ENCODE measurements at places on chromosomes 16 and 17.

DNA sequence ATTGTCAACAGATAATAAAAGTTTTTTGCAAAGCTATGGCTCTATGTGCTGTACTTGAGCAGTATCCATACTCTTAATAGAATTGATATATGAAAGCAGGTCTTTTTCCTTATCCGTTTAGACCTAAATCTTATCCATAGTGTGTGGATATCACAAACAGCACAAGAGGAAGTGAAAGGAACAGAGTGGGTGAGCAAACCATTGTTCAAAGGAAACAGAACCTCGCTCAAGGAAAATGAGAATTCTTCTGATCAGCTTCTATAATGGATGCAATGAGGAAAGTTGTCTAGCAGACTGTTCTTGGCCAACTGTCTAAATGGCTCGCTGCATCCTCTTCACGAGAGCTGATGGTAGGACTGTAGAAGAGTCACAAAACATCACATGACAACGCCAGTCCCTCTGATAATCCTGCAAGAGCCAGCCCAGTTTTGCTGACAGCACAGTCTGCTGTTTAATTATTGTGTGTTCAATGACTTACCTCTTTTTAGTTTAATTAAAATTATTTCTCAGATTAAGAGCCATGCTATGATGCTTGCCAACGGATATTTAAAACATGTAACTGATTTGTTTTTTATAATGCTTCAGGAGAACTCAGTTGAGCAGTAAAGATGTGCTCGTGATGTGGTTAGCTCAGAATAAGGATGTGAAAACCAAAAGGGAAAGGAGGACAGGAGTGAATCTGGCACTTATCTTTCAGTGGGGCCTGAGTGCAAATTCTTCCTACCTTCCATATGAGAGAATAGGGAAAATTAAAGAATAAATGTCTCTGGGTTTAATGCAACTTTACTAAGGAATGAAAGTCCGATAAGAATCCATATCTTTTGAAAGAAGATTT lies 38.5 kb downstream of the WWOX start:
- no peak for DNase-seq

GRCh38 chr16:79261481-79261940 lies 339.0 kb downstream of the MAF start:
- DNase-seq: no peak

- DNase-seq: no peak
Measured at GRCh38 chr17:49349541-49349940, 12.5 kb downstream of the ZNF652 start.

DNA sequence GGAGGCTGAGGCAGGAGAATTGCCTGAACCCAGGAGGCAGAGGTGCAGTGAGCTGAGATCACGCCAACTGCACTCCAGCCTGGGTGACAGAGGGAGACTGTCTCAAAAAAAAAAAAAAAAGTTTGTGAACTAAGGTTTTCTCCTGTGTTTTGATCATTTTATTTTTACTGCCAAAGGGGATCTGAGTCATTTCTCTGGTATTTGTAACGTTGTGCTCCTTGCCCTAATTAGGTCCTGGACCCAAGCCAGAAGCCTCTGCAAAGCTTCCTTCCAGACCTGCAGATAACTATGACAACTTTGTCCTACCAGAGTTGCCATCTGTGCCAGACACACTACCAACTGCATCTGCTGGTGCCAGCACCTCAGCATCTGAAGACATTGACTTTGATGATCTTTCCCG lies 32.1 kb downstream of the IST1 start:
- peak; percentile 4 for DNase-seq

- DNase-seq: no peak
Measured at GRCh38 chr17:8477715-8478441, 42.2 kb downstream of the NDEL1 start.

DNA sequence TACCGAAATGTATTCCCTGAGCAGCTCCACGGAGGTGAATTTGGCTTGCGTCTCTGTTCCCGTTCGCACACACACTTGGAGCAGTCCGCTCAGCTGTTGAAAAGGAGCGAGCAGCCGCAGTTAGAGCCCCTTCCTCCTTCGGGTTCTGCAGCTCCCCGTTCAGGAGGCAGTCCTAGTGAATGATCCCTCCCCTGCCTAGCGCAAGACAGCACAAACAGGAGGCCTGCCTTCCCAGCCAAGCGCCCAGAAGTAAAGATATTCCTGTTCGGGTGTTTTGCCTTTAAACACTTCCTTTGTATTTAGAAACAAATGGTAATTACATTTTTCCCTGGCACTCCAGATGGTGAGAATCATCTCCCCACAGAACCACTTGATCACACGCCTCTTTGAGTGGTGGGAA lies 64.7 kb downstream of the ABCC12 start:
- DNase-seq: no peak

DNA sequence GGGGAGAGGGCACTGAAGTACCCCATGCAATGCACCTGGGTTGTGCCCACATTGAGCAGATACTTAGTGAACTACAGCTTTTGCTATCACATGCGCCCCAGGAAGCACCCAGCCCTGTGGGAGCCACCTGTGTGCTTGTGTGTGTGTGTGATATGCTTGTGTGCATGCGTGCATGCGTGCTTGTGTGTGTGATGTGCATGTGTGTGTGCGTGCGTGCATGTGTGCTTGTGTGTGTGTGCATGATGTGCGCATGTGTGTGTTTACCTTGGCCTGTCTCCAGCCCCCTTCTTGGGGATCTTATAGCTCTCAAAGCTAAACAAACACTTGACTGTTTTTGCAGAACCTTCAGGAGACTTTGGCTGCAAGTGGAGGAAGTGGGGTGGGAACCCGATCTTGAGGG lies 841 bp downstream of the C16orf89 start:
- DNase-seq: no peak

DNA sequence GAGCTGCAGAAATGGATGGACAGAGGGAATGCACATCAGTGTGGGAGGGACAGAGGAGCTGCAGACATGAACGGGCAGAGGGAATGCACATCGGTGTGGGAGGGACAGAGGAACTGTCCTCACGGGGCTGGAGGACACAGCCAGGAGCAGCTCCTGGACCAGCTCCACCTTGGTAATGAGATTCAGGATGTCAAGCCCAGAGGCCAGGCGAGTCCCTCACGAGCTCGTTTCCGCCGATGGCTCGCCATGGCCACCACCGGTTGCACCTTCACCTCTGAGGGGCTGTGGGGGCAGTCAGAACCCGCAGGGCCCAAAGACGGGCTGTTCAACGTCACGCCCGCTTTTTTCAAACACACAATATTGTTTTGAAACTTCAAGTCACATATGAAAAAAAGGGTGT lies 56.2 kb downstream of the RPH3AL start:
- no peak for DNase-seq

DNA sequence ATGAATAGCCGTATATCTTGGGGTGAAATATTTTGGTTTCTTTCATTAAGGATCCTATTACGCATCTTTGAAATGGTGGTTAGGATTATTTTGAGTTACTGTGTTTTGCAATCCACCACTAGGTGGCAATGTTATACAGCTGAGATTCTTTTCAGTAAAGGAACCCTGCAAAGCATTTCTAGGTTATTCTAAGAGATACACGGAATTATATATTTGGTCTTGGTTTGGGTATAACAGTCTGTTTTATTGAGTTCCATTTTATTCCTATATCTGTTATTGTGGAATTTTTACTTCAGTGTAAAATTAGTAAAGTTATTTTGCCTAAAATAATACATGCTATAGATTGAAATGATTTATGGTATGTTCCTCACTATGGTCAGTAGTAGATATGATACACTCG lies 62.9 kb upstream of the CPHXL start:
- DNase-seq: no peak

- no peak for DNase-seq
Measured at GRCh38 chr16:81899601-81900000, 111.7 kb downstream of the SDR42E1 start.

DNA sequence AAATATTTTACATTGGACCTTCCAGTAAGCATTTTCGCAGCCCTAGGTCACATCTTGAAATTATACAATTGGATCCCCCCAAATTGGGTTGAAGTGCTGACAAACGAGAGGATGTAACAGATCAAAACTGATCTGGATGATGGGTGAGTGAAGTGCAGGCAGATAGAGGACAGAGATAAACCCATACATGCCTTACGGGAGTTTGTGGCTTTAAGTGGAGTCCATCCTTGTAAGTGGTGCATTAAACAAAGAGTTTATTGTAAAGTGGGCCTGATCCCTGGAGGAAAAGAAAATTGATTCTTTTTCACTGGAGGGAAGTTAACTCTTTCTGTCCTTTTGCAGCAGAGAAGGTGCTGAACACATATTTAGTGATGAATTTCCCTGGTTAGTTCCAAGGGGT lies 39.0 kb upstream of the KCNJ2 start:
- no peak for DNase-seq

GRCh38 chr16:28596840-28597691 lies at the start of gene SULT1A2:
SULT1A2 (minus strand) TSS chr16:28597050; CDS start chr16:28595930, 1,120 bp downstream.
- DNase-seq: no peak

- DNase-seq: no peak
Measured at GRCh38 chr16:52861614-52862022, 191.1 kb downstream of the CHD9NB start.

- DNase-seq: no peak
Measured at GRCh38 chr16:58176608-58177352, 21.1 kb downstream of the CSNK2A2 start.

- DNase-seq: no peak
Measured at GRCh38 chr17:1620486-1620885, 8.1 kb downstream of the SLC43A2 start.

DNA sequence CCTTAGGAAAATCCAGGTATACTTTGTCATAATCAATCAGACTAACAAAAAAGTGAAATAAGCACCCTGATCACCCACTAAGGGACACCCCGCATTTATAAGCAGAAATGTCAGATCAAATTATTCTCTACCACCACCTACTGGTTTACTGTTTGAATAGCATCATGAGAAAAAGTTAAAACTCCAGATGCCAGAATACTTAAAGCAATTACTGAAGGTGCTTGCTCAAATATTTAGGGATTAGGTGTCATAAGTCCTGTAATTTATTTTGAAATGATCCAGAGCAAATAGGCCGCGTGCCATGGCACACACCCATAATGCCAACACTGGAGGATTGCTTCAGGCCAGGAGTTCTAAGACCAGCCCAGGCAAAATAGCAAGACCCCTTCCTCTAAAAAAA lies 2.3 kb downstream of the TOP2A start:
- DNase-seq: no peak

DNA sequence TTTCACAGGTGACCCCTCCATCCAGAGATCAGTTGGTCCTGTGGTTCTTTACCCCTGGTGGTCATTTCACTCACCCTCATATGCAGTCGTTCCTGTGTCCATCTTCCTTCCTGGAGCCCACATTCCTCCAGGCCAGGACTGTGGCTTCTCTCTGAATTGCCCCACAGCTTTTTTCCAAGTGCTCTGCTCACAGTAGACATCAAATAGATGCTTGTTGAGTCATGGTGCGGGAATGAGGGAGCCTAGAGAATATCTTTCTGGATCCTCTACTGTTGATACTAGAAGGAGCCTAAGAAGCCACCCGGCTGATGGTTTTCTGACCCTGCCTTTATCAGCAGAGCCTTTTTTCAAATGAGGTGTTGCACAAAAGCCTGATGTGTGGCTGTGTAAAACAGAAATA lies 10.4 kb downstream of the USB1 start:
- no peak for DNase-seq

- no peak for DNase-seq
Measured at GRCh38 chr16:78738557-78738956, 639.1 kb downstream of the WWOX start.

DNA sequence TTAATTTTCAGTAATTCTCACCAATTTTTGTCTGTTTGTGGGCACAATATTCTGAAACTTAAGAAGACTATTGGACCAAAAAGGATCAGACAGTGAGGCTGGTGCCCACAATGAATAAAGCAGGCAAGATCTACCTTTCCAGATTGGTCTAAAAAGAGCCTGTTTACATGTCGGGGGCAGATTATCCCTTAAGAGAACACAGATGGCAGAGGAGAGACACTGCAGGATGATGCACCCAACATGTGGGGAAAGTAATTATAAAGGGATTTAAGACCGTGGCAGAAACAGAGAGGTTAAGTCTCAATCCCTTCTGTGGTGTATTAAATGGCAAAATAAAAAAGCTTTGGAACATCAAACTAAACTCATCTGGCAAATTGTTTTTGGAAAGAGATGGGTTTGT lies 331.8 kb upstream of the CDH11 start:
- no peak for DNase-seq

- no peak for DNase-seq
Measured at GRCh38 chr17:17462048-17462824, 14.6 kb upstream of the MED9 start.

DNA sequence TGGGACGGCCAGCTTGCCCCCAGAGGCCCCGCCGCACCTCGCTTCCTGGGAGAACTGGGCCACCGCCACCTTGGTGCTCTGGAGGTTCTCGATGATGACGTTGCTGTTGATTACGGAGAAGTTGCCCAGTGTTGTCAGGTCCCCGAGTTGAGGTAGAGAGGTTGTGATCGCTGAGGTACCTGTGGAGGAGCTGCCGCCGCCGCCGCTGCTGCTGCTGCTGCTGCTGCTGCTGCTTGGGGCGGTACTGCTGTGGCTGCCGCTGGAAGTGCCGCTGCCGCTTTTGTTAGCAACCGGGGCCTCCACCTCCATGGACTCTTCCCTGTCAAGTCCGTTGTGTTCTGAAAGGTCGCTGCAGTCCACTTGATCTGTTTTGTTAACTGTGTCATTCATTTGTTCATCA lies 9.5 kb downstream of the SALL1 start:
- DNase-seq: no peak

- DNase-seq: no peak
Measured at GRCh38 chr17:9645851-9646545, 681 bp downstream of the USP43 start.

GRCh38 chr17:7893187-7893880 lies 4.7 kb downstream of the CHD3 start:
- DNase-seq: no peak

DNA sequence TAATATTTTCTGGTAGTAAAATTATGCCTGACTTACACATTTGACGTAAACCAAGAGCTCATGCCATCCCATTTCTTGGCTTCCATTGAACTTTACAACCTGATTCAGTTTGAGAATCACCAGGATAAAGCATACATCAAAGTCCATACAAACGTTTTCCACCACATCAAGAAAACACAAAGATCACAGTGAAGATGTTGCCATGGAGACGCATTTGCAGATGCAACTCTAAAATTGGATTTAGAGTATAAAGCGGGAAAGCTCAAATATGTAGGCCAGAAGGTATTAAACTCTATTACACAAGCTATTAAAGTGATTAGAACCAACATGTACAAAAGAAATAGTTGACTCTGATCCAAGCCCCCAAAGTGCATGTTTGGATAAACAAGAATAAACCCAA lies 10.4 kb downstream of the C16orf46 start:
- no peak for DNase-seq

DNA sequence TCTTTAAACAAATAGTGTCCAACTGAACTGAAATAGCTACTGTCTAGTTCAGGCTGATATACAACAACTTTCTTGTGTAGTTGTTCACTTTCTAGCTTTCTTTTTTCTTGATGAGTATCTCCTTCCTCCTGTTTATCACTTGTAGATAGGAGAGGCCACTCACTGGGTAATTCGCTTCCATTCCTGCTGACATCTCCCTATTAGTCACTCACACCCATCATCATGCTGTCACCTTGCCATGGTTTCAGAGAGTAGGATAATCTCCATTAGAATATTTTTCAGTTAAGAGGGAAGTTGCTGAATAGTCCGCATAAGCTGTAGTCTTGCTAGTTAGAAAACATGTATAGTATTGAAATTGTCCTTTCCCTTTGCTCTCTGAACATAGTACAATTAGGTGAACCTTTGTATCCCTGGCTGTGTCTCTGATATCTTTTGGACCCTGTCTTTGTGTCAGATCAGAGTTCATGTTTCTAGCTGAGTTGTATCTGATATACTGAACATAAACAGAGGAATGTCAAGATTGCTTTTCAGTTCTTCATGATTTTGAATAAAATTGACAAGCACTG lies 64.4 kb upstream of the RASL10B start:
- no peak for DNase-seq

GRCh38 chr17:75899353-75899752 lies 2.6 kb upstream of the TRIM65 start:
- DNase-seq: no peak

Data from nucleus accumbens (tissue), 56 donors.